ENCODE measurements at places on chromosomes 11 and 22.

GRCh38 chr11:130785380-130786116 is 130.7 kb downstream of the SNX19 start:
- no peak overlapping the region for H3K4me3 ChIP-seq
- H3K4me1 ChIP-seq: no peaks in the 10 kb centered on the region
- DNase-seq: no peak
- H3K36me3 ChIP-seq: no peaks in the 10 kb centered on the region
- H3K27me3 ChIP-seq: no peaks in the 10 kb centered on the region

DNA sequence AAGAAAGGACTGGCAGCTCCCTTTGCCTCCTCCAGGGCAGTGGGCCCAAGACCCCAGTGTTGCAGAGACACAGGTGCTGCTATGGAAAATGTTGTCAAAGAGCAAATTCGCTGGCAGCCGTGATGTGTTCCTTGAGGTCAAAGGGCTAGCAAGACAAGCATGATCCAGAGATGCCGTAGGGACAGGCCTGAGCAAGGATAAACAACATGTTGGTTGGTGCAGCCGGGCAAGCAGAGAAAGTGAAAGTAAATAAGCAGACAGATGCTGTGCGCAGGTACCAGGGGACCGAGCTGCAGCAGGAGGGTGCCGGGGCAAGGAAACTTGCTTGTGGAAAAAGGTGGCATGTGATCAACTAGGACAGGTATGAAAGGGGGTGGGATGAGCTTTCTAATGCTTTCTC is 125.5 kb upstream of the NECTIN1 start:
- no peak overlapping the region for H3K4me3 ChIP-seq
- no peak overlapping the region for H3K27ac ChIP-seq
- peaks cover 3% of the 10 kb centered on the region for H3K27me3 ChIP-seq
- DNase-seq: no peak

- no peak overlapping the region for H3K4me3 ChIP-seq
- no peaks in the 10 kb centered on the region for H3K36me3 ChIP-seq
- no peak overlapping the region for H3K27ac ChIP-seq
- no peak for DNase-seq
- no peaks in the 10 kb centered on the region for H3K4me1 ChIP-seq
- peaks cover 14% of the 10 kb centered on the region for H3K27me3 ChIP-seq
Observed at GRCh38 chr11:114130629-114131277, 71.2 kb downstream of the ZBTB16 start.

DNA sequence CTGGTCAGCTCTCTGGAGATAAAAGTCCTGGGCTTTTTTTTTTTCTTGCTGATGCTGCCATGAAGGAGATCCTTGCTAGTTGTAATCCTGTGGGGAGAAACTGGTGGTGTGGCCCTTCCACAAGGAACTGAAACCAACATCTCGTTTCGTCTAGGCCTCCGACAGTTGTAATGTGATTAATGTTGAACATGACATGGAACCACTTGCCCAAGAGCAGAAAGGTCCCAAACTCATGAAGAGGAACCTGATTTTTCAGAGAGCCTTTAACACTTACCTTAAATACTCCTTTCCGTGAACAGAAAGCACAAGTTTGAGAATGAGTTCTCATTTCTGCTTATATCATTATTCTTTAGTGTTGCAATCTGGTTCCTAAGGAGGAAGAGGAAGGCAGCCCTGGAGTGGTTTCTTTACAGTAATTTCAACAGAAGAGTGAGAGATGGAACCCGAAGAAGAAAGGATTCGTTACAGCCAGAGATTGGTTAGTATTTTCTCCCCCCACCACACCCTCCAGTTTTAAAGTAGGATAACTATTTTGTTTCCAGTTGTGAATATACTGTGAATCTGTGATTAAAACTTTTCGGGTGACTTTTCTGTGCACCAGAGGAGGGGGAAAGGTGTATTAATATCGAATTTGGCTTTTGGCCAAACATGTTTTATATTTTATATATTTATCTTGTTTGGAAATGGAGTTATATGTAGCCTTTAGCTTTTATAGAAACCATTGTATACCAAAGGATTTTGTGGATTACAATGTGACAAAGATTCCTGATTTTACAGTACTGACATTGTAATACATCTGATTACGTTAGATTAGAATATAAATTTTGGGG is 2.0 kb downstream of the KDM2A start:
- H3K36me3 ChIP-seq: peaks cover 3% of the 10 kb centered on the region
- DNase-seq: no peak
- H3K4me3 ChIP-seq: peak overlapping the region; percentile 86

DNA sequence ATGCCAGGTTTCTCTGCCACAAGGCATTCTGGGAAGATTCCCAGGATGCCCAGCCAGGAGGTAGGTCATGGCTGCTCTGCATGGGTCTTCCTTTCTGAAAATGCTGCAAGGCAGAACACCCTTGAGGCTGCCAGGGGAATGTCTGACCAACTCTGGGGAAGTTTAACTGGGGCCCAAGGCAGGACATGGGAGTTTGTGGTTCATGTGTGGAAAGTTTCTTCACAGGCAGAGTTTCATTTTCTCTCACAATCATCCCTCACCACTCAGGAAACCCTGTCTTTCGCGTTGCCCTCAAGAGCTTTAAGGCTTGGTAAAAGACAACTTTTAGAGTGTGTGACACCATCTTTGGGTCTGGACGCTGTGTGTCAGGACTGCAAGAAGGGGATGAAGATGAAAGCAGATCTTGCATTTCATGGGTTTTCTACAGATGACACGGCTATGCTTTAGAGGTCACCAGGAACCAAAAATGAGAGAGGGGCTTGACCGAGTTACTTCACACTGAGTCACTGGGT is 133.5 kb downstream of the CD44 start:
- H3K4me3 ChIP-seq: no peak overlapping the region
- no peak overlapping the region for H3K27ac ChIP-seq
- H3K27me3 ChIP-seq: no peaks in the 10 kb centered on the region
- H3K36me3 ChIP-seq: no peaks in the 10 kb centered on the region

DNA sequence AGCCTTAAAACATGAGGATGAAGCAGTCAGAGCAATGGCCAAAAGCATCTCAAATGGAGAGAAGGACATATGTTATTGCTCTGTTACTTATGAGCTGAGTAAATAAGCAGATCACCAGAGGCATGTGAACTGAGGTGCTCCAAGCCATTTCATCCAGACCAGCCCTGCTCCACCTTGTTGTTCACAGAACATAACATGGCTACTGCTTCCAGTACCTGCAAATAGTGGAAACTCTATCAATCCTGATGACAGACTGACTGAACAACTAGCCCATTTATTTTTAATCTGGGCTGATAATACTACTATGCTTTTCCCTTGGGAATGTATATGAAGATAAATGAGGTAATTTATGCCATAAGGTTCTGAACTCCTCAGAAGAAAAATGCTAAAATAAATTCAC is 1164.7 kb downstream of the FAM181B start:
- no peak for DNase-seq
- H3K27ac ChIP-seq: no peak overlapping the region
- no peaks in the 10 kb centered on the region for H3K27me3 ChIP-seq
- H3K4me3 ChIP-seq: no peak overlapping the region
- no peaks in the 10 kb centered on the region for H3K4me1 ChIP-seq
- H3K36me3 ChIP-seq: no peaks in the 10 kb centered on the region

GRCh38 chr22:42372976-42373375 is 59.2 kb downstream of the NFAM1 start:
- peaks cover 13% of the 10 kb centered on the region for H3K27me3 ChIP-seq
- H3K36me3 ChIP-seq: no peaks in the 10 kb centered on the region
- no peak overlapping the region for H3K4me3 ChIP-seq
- no peak overlapping the region for H3K27ac ChIP-seq

GRCh38 chr22:22976033-22976922 is 88.7 kb downstream of the IGLL5 start:
- H3K36me3 ChIP-seq: no peaks in the 10 kb centered on the region
- H3K4me3 ChIP-seq: no peak overlapping the region
- H3K27me3 ChIP-seq: no peaks in the 10 kb centered on the region
- H3K4me1 ChIP-seq: no peaks in the 10 kb centered on the region
- no peak overlapping the region for H3K27ac ChIP-seq

- no peaks in the 10 kb centered on the region for H3K4me1 ChIP-seq
- H3K27ac ChIP-seq: no peak overlapping the region
- H3K36me3 ChIP-seq: no peaks in the 10 kb centered on the region
- H3K4me3 ChIP-seq: no peak overlapping the region
- no peaks in the 10 kb centered on the region for H3K27me3 ChIP-seq
Observed at GRCh38 chr11:61089806-61090491, 12.3 kb upstream of the CD5 start.

- DNase-seq: no peak
- H3K36me3 ChIP-seq: peaks cover 5% of the 10 kb centered on the region
Observed at GRCh38 chr11:17117262-17117661, 39.8 kb upstream of the RPS13 start.

DNA sequence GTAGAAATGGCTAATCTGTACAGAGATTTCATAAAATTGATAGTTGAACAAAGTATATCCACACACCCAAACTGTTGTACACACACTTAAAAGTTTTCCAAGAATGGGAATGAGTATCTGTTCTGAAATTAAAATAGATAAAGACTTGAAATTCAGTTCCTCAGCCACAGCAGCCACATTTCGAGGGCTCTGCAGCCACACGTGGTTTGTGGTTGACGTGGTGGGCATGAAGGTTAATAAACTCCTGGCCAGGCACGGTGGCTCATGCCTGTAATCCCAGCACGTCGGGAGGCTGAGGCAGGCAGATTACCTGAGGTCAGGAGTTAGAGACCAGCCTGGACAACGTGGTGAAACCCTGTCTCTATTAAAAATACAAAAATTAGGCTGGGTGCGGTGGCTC is 24.0 kb downstream of the TPST2 start:
- no peaks in the 10 kb centered on the region for H3K27me3 ChIP-seq
- DNase-seq: no peak
- no peak overlapping the region for H3K4me3 ChIP-seq
- no peak overlapping the region for H3K27ac ChIP-seq

DNA sequence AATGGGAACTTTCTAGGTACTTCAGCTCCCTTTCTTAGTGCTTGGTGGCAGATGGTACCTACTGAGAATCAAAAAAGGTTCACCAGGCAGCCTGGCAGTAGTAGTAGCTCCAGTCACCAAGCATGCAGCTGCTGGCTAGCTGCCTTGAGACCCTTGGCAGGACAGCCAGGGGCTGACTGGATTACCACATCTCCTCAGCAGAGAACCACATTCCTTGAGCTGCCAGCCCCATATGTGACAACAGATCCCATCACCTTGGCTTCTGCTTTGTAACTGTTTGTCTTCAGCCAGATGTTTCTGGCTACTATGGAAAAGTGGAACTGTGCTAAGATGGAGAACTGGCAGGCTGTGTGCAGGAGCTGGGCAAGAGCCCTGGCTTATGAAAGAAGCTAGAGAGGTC is 39.6 kb upstream of the CHRM4 start:
- no peaks in the 10 kb centered on the region for H3K4me1 ChIP-seq
- peaks cover 42% of the 10 kb centered on the region for H3K36me3 ChIP-seq
- H3K4me3 ChIP-seq: no peak overlapping the region
- no peak overlapping the region for H3K27ac ChIP-seq
- no peak for DNase-seq

GRCh38 chr11:105372206-105372605 is 232.6 kb upstream of the CARD18 start:
- no peak overlapping the region for H3K4me3 ChIP-seq
- H3K27me3 ChIP-seq: no peaks in the 10 kb centered on the region
- H3K27ac ChIP-seq: no peak overlapping the region
- no peak for DNase-seq

- no peak overlapping the region for H3K4me3 ChIP-seq
- no peaks in the 10 kb centered on the region for H3K4me1 ChIP-seq
- no peak overlapping the region for H3K27ac ChIP-seq
- H3K27me3 ChIP-seq: no peaks in the 10 kb centered on the region
- no peak for DNase-seq
Observed at GRCh38 chr11:1531449-1532013, 40.5 kb downstream of the DUSP8 start.

DNA sequence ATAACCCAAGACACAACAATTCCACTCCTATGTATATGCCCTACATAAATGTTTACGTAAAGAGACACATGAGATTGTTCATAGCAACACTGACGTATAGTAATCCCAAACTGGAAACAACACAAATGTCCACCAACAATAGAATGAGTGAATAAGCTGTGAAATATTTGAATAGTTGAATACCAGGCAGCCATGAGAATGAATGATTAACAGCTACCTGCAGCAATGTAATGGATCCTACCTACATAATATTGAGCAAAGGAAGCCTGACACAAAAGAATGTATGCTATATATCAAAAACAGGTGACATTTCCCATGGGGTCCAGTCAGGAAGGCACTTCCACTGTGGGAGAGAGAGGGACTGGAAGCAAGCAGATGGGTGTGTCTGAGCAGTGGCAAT is 92.8 kb upstream of the LINC01488 start:
- 0 out of 2 replicates have a peak, but pooled peaks cover 10% of the 10 kb centered on the region for H3K4me1 ChIP-seq
- peaks cover 39% of the 10 kb centered on the region for H3K27me3 ChIP-seq
- no peaks in the 10 kb centered on the region for H3K36me3 ChIP-seq
- H3K27ac ChIP-seq: no peak overlapping the region
- DNase-seq: no peak

DNA sequence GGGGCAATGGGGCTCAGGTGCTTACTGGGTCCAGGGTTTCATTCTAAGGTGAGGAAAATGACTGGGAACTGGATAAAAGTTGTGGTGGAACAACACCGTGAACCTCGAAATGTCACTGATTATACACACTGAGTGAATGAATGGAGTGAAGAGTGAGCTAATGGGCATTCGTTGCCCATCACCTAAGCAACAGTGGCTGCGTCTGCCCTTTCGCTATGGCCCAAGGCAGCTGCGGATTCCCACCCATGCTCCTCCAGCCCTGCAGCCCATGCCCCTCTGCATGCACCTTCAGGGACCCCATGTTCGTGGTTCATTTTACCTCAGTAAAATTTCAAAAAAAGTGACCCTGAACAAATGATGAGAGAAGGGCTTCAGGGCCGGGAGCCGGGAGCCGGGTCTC is 196.3 kb downstream of the CTTN start:
- H3K36me3 ChIP-seq: no peaks in the 10 kb centered on the region
- no peak for DNase-seq
- H3K4me3 ChIP-seq: no peak overlapping the region
- no peaks in the 10 kb centered on the region for H3K27me3 ChIP-seq

DNA sequence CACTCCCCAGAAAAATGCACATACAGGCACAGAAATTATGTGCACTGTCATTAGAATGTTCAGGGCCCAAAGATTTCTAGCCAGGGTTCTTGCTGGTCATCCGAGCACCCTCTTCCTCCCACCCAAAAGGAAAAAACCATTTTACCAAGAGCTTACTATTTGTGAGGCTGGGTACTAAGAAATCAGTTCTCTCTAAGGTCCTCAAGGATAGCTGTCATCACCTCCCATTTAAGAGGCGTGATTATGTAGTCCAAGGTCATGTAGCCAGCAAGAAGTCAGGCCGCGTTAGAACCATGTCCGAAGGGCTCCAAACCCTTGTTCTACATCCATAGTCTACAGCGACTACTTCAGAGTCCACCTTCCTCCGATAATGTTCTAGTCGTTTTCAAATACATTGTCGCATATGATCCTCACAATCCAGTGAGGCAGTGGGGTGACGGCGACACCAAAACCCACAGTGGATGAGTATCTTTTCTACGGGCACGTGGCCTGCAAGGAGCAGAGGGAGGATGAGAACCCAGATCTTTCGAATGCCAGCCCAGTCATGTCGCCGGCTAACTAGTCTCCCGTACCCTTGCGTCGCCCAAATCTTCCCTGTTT is 634 bp downstream of the TIMM8B start:
- H3K36me3 ChIP-seq: peaks cover 51% of the 10 kb centered on the region
- H3K27ac ChIP-seq: peak overlapping the region; percentile 75
- DNase-seq: no peak
- peak overlapping the region; percentile 92 for H3K4me3 ChIP-seq
- peaks cover 34% of the 10 kb centered on the region for H3K4me1 ChIP-seq

All from HepG2 (cell line).